ENCODE measurements at places on chromosomes 6 and 20. TPM values are rescaled to one million over a fixed set of nuclear protein-coding genes. Genes with fewer than 3 reads are reported as not detected.

Gene COX4I2
- total RNA-seq, result not detected

Gene ME1
- total RNA-seq, result 10.4 TPM

Gene OPRL1
- 2.6 TPM for total RNA-seq

Gene HCRTR2
- total RNA-seq, result not detected

Gene NDRG3
- total RNA-seq, result 11.9 TPM

Gene EYS
- not detected for total RNA-seq

Gene PPIL6
- not detected for total RNA-seq

Gene MMUT
- 8.3 TPM for total RNA-seq

Gene LY6G5B
- total RNA-seq, result 8.3 TPM

Gene ESR1
- 0.52 TPM for total RNA-seq

Gene HLA-DQB2
- not detected for total RNA-seq

Gene TMEM244
- not detected for total RNA-seq

Gene TCF15
- total RNA-seq, result not detected

Gene CPXM1
- total RNA-seq, result 4.9 TPM

Gene ZNF337
- total RNA-seq, result 10.2 TPM

Gene SLC35D3
- not detected for total RNA-seq

Gene NKAPL
- total RNA-seq, result 0.52 TPM

Gene SIRPB1
- total RNA-seq, result 14.2 TPM

Gene CD93
- 19.2 TPM for total RNA-seq

Gene ZKSCAN4
- 2.3 TPM for total RNA-seq

Gene SPATA25
- 2.6 TPM for total RNA-seq

Gene NKX2-2
- 9.6 TPM for total RNA-seq

Data from body of pancreas (tissue), 4 donors.